ENCODE measurements at places on chromosomes 4 and X.
A peak's percentile ranks its signal among the peaks of the same experiment; 100 is the strongest.

DNA sequence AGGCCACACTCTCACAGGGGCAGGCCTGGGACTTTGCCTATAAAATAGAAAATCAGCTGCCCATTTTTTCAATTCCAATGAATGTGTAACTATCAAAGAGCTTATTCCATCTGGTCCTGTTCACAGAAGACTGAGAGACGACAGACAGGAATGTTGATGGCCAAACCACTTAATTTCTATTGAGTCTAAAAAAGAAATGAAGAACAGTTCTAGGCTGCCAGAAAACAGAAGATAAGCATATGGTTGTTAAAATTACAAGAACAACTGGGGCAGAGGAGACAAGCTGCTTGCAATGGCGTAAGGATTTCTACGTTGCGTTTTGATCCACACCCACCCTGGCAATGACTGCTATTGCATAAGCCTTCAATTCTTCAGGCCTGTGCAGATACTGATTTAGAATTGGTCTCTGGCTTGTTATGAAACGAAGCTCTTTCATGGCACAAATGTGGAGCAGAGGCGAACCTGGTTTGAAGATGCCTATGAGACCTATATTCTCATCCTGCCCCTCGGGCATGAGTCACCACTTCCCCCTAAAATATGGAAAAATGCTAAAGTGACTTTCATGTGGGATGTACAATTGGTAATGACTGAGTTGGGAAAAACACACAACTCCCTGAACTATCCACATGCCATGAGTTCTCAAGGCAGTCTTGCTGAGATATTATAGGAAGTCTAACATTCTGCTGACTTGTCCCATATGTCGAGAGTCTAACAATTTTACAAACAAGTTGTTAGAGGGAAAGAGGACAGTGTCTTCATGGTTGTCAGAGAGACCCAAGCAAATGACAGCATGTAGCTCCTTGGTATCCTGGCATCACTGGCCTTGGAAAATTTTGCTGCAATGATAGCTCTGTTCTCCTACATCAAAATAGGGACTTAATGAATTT is 37.9 kb upstream of the SORBS2 start:
- no peak for DNase-seq

GRCh38 chr4:15077969-15078368 is 75.7 kb downstream of the CPEB2 start:
- no peak for DNase-seq

- no peak for DNase-seq
Measured at GRCh38 chr4:61373901-61374440, 173.8 kb downstream of the ADGRL3 start.

GRCh38 chr4:37549041-37549440 is 137.1 kb downstream of the RELL1 start:
- DNase-seq, result no peak

DNA sequence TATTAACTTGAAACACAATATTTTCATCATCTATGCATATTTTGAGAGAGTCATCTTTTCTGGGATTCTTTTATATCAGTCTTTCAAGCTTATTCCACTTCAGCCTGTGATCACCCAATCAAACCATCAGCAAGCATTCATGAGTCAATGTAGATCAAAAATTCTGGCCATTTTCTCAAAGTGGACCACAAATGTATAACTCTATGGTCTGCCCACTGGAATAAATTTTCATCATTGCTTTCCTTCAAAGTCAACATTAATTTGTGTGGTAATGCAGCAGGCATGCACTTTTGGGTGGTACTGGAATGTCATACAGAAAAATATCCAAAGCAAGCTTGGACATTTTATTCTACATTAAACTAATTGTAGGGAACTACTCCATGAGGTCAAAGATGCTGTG is 1013.0 kb downstream of the STIM2 start:
- no peak for DNase-seq

GRCh38 chr4:168849030-168849675 is 160.9 kb downstream of the CBR4 start:
- no peak for DNase-seq

DNA sequence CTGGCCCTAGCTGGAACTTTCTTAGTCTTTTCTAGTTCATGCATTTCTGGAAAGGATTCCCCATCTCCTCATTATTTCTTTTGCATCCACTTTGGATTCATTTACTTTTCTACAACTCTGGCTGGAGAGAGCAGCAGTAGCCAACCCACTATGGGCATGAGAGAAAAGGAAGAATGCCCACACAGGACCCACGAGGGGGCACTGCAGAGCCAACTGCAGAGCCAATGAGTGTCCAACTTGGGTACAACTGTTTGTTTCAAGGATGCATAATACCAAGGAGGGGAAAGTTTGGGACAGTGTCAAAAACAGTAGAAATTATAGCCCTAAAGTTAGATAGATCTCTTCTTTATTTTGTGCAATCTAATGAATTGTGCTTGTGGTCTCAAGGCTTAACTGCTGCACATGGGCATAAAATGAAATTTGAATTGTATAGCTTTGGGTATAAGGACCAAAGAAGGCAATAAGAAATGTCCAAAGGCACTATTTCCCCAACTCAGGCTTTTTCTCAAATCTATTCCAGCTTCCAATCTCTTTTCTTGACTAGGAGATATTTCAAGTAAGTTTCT is 230.6 kb downstream of the NSUN7 start:
- DNase-seq, result no peak

DNA sequence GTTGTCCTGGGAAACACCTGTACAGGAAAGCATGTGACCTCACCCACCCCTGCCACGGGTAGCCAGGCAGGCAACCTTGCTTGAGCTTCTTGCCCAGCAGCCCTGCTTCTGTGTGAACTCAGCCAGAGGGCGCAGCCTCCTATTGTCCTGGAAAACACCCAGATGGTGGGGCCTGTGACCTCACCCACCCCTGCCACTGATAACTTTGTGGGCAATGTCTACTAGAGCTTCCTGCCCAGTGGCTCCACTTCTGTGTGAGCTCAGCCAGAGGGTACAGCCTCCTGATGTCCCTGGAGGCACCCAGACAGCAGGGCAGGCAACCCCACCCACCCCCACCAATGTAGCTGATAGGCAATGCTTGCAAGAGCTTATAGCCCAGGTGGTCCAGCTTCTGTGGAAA is 146.3 kb downstream of the DTHD1 start:
- no peak for DNase-seq

DNA sequence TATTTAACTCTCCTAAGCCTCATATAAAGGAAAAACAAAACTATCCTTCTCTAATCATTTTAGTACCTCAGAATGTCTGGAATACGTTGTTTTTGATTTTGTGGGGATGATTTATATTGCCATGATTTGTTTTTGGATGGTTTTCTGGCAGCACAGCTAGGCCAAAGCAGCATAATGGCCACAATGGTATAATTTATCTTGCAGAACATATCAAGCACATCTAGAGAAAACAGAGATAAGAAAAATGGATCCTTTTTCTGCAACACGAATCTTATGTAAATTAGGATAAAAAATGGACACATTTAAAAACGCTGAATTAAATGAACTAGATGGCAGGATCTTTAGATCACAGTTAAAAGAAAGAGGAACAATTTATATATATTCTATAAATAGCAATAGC is 269.9 kb upstream of the FAT4 start:
- no peak for DNase-seq

GRCh38 chrX:13487731-13488505 is 81.5 kb upstream of the EGFL6 start:
- no peak for DNase-seq

DNA sequence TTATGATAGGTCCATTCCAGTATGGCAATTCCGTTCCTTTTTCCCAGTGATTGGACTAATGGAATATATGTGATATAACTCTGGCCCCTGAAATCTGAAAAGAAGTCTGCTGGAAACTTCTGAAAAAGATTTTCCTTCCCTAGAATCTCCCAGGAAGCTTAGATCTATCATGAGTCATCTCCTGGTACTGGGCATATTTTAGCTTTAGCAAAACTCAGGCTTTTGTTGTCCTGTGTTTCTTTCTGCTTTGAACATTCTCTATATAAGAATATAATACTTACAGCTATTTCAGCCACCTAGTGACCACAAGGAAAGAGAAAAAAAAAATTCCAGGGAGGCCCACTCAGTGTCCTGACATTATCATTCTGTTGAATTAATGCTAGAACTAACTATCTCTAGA is 597.2 kb upstream of the GRIA3 start:
- DNase-seq, result no peak

- DNase-seq, result no peak
Measured at GRCh38 chr4:61741327-61742096, 541.4 kb downstream of the ADGRL3 start.

DNA sequence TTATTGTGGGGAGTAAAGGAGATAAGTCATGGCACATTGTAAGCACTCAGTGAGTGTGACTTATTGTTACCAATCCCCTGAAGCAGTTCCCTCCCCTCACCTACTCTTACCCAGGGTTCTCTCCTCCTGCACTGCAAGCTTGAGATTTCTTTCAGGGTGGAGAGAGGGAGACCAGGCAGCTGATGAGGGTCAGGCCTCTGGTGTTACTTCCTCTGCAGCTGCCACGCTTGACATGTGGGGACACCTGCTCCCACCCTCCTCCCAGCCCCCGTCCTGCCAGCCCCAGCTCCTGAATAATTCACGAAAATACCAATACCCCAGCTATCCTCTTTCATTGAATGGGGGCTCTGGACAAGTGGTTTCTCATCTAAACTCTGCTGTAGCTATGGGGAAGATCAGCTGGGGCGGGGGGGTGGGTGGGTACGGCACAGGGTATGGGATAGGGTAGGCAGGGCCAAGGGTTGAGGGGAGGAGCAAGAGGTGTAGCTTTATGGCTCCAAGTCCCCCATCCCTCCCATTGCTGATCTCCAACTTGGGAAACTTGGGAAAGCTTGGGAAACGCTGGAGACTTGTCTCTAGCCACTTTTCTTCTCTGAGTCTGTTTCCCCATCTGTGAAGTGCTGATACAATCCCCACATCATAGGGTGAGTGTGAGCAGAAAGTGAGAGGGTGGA is 148.5 kb upstream of the PJA1 start:
- DNase-seq, result peak; percentile 28

GRCh38 chrX:45712067-45712466 is 511.4 kb upstream of the DIPK2B start:
- DNase-seq, result no peak

GRCh38 chrX:130893356-130894085 is 9.5 kb downstream of the ENOX2 start:
- no peak for DNase-seq

GRCh38 chr4:65259296-65259695 is 411.0 kb downstream of the EPHA5 start:
- DNase-seq, result no peak

DNA sequence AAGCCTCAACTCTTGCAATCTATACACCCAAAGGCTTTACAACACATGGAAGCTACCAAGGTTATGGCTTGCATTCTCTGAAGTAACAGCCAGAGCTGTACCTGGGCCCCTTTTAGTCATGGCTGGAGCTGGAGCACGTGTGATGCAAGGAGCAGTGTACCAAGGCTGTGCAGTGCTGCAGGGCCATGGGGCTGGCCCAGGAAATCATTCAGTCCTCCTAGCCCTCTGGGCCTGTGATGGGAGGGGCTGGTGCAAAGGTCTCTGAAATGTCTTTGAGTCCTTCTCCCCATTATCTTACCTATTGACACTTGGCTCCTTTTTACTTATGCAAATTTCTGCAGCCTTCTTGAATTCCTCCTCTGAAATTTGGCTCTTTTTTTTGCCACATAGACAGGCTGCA is 500.1 kb upstream of the FAM47C start:
- no peak for DNase-seq

DNA sequence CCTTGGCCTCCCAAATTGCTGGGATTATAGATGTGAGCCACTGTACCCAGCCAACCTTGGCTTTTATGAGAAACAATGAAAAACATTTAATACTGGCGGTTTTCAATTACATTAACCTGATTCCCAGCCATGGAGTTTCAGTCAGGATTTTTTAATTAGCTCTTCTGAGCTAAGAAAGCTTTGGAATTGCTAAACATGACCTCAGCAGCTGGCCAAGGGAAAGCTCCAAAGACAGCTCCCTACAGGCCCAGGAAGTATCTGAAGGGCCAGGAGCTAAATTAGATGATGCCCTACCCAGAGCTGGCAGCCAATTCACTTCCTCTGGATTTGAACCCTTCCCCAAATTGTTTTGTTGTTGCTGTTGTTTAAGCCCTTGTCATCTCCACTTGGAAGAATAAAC is 26.5 kb upstream of the FUNDC1 start:
- DNase-seq, result no peak

GRCh38 chr4:176729489-176729888 is 63.2 kb downstream of the VEGFC start:
- DNase-seq, result no peak

GRCh38 chr4:181219783-181220416 is 1023.3 kb upstream of the TENM3 start:
- DNase-seq, result no peak

DNA sequence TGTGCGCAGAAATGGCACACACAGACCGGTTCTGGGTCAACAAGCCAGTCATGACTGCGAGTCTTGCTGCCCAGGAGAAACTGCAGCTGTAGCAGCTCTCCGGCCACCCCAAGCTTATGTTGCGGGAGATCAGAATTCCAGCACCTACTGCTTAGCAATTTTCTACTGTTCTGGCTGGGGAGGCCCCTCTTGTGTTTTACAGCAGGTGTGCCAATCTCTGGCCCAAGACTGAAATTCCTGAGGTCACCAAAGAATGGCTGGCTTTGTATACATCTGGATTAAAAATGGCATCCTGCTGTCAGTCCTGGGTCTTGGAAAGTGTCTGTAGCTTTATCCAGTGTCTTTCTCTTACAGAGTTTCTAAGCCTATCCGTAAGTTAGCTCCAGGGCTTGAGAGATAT is 68.9 kb upstream of the TRAM1L1 start:
- no peak for DNase-seq

DNA sequence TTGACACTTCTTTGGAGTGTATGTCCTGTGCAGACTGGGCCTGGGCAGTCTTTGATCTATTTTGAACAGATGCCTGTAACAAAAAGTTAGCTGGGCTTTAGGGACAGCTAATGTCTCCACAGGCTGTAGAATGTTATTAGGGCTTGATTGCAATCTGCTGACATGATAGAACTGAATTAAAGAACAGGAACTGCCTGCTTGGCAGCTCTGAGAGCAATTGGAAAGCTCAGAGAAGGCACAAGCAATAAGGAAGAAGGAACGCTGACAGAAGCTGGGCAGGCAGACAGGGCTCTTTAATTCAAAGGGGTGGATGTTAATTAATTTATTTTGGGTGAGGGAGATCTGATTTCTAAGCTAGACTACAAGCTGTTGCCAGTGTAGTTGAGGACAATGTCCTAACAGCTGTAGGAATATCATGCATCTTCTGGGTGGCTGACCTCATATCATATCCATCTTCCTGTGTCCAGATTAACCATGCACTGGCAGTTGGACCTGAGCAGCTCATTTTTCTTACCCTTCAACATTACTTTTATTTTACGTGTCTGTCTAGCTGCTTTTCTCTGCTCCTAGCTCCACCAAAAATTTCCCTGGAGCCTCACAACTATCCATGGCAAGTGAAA is 20.7 kb upstream of the GRXCR1 start:
- no peak for DNase-seq

- DNase-seq, result no peak
Measured at GRCh38 chrX:69524781-69525363, 20.7 kb downstream of the NALF2 start.

DNA sequence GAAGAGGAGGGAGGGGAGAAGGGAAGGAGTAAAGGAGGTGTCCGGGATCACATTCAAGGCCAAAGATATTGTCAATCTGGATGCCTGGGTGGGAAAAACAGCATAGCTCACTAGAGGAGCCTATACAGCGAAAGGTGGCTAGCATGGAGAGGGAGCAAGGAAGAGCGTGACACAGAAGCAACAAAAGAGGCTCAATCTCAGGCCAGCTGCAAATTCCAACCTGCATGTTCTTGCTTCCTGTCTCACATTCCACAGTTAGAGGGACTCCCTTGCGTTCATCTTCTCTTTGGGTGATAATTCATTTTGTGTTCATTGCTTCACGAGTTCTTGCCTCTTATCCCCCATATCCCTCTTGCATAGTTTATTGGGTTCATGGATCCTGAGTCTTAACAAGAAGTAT is 3.0 kb upstream of the CLNK start:
- DNase-seq, result no peak
